ENCODE measurements at places on chromosomes 5 and 9. TPM values are rescaled to one million over a fixed set of nuclear protein-coding genes. Genes with fewer than 3 reads are reported as not detected.

BSPRY gene
- total RNA-seq = not detected

DIAPH1 gene
- 20.5 TPM for total RNA-seq

TMEM215 gene
- not detected for total RNA-seq

PAEP gene
- total RNA-seq = 0.77 TPM

CCDC112 gene
- 6.3 TPM for total RNA-seq

RXRA gene
- total RNA-seq = 37.1 TPM

ANKRD20A1 gene
- total RNA-seq = not detected

GAPT gene
- total RNA-seq = not detected

ADAMTS6 gene
- 12.7 TPM for total RNA-seq

TOPORS gene
- total RNA-seq = 17.0 TPM

SPINK13 gene
- not detected for total RNA-seq

HDHD3 gene
- 14.9 TPM for total RNA-seq

CRB2 gene
- under 0.01 TPM for total RNA-seq

PRR16 gene
- total RNA-seq = 18.0 TPM

SCGB3A2 gene
- total RNA-seq = not detected

PCDHGA5 gene
- 2.1 TPM for total RNA-seq

FRRS1L gene
- total RNA-seq = 1.2 TPM

GLRX gene
- 35.0 TPM for total RNA-seq

ASTN2 gene
- total RNA-seq = 2.7 TPM

GCNT4 gene
- total RNA-seq = 1.6 TPM

IFNA21 gene
- not detected for total RNA-seq

SUB1 gene
- total RNA-seq = 269 TPM

PCDHGA12 gene
- 27.2 TPM for total RNA-seq

JAKMIP2 gene
- total RNA-seq = 1.8 TPM

All from pericardium fibroblast (primary cell).